ENCODE measurements at places on chromosomes 4 and X. TPM values are rescaled to one million over a fixed set of nuclear protein-coding genes. Genes with fewer than 3 reads are reported as not detected.

Gene DCHS2
- total RNA-seq, result not detected

DNA sequence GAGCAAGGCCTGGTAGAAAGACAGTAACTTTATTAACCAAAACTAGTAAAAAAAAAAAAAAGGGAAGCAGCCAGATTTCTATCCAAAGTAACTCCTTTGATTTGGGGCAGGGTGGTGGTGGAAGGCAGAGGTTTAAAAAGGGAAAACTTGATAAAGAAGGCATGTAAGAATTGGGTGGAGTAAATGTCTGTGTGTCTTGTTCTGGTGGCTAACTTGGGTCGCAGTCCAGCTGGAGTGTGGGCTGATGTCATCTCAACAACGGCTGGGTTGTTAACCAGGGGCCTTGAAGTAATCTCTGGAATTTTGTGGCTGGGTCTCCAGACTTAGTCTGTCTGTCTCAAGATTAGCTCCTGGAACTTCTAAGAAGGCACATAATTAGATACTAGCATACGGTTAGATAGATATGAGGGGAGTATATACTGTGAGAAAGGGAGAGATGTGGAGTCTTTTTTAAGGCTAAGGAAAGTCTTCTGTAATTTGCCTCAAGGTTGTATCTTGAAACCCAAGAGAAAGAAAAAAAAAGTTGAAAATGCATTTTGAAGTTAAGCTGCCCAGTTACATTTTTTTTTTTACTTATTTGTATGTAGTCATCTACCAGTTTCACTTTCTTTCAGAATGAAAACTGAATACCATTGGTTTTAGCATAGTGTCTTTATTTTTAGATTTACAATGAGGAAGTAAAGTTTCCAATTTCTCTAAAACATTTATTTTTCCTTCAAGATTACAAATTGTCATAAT is 48.3 kb downstream of the MTHFD2L start:
- H3K27ac ChIP-seq, result peak overlapping the region; percentile 61
- DNase-seq, result no peak
- peaks cover 10% of the 10 kb centered on the region for H3K36me3 ChIP-seq
- H3K27me3 ChIP-seq, result no peaks in the 10 kb centered on the region
- H3K4me1 ChIP-seq, result peaks cover 17% of the 10 kb centered on the region

Gene PDZD4
- 0.60 TPM for total RNA-seq

Gene RADX
- 7.8 TPM for total RNA-seq

DNA sequence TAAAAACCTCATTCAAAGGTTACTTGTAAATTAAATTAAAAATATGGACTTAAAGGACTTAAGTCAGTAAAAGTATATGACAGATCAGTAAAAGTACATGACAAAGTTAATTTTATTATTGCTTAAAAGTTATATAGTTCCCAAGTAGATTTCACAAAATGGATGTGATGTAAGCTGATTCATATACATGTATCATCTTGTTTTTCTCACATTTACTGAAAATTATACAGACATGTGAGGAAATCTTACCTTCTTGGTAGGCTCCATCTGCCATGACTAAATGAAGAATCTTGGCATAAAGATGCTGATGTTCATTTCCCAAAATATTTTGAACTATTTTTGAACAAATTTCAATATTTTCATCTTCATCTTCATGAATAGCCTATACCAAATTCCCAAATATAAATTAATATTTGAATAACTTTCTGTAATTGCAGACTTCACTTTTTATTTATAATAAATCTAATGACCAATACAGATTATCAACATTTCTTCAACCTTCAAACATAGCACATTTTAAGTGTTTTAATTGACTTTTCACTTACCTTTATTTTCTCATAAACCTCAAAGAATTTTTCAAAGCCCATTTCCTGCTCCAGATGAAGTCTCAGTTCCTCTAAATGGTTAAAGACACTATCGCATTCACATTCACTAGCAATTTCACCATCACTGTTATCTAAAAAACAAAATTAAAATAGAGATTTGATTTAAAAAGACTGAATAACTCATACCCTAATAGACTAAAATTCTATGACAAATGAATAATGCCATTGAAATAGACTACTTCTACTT is 129.4 kb upstream of the SH3RF1 start:
- no peaks in the 10 kb centered on the region for H3K27me3 ChIP-seq
- no peak overlapping the region for H3K27ac ChIP-seq
- DNase-seq, result no peak
- H3K4me3 ChIP-seq, result no peak overlapping the region
- peaks cover 6% of the 10 kb centered on the region for H3K4me1 ChIP-seq

DNA sequence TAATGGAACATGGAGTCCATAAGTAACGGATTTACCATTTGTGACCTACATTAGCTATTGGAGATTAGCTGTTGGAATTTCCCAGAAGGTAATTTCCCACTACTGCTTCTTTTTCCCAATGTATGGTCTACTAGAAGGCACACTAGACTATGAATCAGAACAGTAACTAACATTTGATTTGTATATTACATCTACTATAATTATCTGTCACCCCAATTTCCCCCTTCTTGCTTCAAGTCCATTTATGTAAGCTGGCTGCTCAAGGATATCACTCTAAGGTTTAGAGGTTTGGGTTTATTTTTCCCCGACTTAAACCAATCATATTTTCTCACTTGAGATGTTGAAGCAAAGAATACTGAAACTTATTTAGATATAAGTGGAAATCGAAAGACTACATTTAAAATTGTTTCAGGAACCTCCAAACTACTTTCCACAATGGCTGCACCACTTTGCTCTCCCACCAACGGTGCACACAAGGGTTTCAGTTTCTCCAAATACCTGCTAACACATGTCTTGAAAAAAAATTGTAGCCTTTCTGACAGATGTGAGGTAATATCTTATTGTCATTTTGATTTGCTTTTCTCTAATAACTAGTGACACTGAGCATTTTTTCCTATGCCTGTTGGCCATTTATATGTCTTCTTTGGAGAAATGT is 33.3 kb upstream of the H2AZ1 start:
- no peak for DNase-seq
- H3K4me1 ChIP-seq, result no peaks in the 10 kb centered on the region
- H3K4me3 ChIP-seq, result no peak overlapping the region
- no peaks in the 10 kb centered on the region for H3K36me3 ChIP-seq

Gene DUSP21
- total RNA-seq, result not detected

DNA sequence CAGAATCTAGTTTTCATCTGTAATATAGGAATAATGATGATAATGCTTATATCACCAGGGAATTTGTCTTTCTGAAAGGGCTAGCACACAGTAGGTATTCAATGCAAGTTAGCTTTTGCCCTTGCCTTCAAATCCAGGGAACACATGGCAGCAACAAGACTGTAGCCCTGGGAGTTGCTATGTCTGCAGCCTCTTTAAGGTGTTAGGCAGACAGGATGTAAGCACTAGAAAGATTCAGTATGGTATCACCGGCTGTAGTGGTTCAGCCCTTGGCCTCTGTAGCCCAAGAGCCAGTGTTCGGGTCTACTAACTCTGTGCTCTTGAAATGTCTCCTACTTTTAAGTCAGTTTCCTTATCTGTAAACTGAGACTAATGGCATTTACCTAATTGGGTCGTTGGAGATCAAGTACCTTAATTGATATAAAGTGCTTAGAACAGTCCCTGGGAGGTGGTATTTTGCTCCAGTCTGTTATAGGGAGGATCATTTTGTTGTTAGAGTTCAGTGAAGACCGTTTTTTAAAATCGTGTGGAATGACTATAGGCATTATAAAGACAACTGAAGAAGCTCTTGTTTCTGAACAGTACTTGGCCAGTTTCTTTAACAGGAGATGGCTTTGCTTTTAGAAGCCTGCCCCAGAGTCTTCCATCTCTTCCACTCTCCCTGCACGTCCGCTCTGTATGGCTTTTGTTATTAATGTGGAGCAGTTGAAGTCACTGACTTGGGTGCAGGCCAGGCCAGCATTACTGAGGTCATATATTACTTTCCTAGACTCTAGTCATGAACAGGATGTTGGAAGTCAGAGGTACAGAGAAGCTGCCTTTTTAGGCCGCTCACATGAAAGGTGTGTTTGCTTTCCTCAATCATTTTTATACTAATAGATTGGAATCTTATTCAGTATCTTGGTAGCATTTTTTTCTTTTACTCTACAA is 44.8 kb downstream of the GAB1 start:
- no peak overlapping the region for H3K27ac ChIP-seq
- H3K4me1 ChIP-seq, result no peaks in the 10 kb centered on the region
- no peak overlapping the region for H3K4me3 ChIP-seq
- DNase-seq, result no peak
- no peaks in the 10 kb centered on the region for H3K36me3 ChIP-seq
- H3K27me3 ChIP-seq, result no peaks in the 10 kb centered on the region

DNA sequence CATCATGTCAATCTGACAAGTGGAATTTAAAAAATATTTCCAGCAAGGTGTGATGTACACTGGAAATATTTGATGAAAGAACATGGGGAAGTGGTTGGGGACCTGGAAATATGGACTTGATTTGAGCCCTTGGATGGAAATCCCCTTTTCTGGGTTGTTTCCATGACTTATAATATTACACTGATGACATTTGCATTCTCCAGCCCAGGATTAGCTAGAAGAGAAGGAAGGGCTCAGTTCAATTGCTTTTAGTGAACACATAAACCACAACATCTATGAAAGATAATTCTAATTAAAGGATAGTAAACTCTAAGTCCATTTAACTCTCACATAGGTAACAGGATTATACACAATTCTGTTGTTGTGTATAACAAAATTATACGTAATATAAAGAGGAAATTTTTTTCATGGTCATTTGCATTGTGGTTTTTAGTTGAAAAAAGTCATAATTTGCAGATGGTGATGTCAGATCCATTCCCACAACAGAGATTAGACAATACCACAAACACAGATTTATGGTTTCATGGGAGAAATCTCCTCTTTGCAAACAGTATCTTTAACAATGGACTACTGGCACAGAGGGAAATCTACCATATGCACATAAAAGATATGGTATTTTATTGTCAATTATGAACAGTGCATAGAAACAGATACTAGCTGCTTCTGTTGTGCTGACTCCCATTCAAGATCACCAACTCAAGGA is 126.5 kb downstream of the DKK2 start:
- no peaks in the 10 kb centered on the region for H3K4me1 ChIP-seq
- H3K36me3 ChIP-seq, result no peaks in the 10 kb centered on the region
- H3K4me3 ChIP-seq, result no peak overlapping the region
- no peak overlapping the region for H3K27ac ChIP-seq

GRCh38 chr4:76931087-76931486 is 18.5 kb upstream of the SEPTIN11 start:
- no peaks in the 10 kb centered on the region for H3K36me3 ChIP-seq
- H3K27me3 ChIP-seq, result peaks cover 9% of the 10 kb centered on the region
- no peak overlapping the region for H3K27ac ChIP-seq
- DNase-seq, result no peak
- H3K4me1 ChIP-seq, result no peaks in the 10 kb centered on the region

- no peak for DNase-seq
- H3K27me3 ChIP-seq, result peaks cover 2% of the 10 kb centered on the region
- H3K4me3 ChIP-seq, result no peak overlapping the region
- H3K36me3 ChIP-seq, result no peaks in the 10 kb centered on the region
These were observed 23.5 kb upstream of the USP26 start for GRCh38 chrX:133120406-133120805.

- no peak for DNase-seq
- peaks cover 68% of the 10 kb centered on the region for H3K27me3 ChIP-seq
- no peaks in the 10 kb centered on the region for H3K36me3 ChIP-seq
- no peak overlapping the region for H3K27ac ChIP-seq
- H3K4me3 ChIP-seq, result no peak overlapping the region
These were observed 53.9 kb downstream of the ENPP6 start for GRCh38 chr4:184163813-184164212.

DNA sequence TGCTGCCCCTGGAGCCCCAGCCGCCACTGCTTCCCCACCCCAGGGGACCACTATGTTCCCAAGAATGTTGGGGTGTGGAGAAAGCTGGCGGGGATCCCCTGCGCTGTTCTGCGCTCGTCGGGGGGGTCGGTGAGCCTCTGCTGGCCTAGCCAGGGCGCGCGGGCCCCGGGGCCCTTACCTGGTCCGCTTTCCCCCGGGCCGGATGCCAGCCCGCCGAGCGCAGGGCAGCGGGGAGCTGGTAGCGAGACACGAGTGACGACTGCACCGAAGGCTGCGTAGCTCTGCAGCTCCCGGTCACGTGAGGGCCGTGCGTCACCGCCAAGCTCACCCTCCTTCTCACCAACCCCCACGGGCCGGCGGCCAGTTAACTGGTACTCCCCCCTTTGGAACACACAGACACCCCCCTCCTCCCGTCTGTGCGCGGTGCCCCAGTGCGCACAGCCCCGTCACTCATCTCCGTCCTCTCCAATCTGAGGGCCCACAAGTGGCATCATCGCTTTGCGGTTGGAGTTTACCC is at the start of gene BEX1:
Gene BEX1 (minus strand): TSS at position 254 of the 517 bp plus-strand sequence. CDS start 897 bp downstream, outside the sequence.
- peaks cover 8% of the 10 kb centered on the region for H3K27me3 ChIP-seq
- no peak within 1 kb of the TSS for H3K4me3 ChIP-seq
- peak; percentile 5 for DNase-seq
- no peaks in the 10 kb centered on the region for H3K4me1 ChIP-seq

- H3K36me3 ChIP-seq, result no peaks in the 10 kb centered on the region
- H3K4me1 ChIP-seq, result no peaks in the 10 kb centered on the region
- no peaks in the 10 kb centered on the region for H3K27me3 ChIP-seq
- H3K27ac ChIP-seq, result no peak overlapping the region
- no peak for DNase-seq
- no peak overlapping the region for H3K4me3 ChIP-seq
These were observed 2324.7 kb upstream of the AGA start for GRCh38 chr4:179766938-179767337.

- peaks cover 8% of the 10 kb centered on the region for H3K36me3 ChIP-seq
- peaks cover 58% of the 10 kb centered on the region for H3K4me1 ChIP-seq
- H3K4me3 ChIP-seq, result peak overlapping the region; percentile 98
- H3K27ac ChIP-seq, result peak overlapping the region; percentile 96
- peak; percentile 38 for DNase-seq
- no peaks in the 10 kb centered on the region for H3K27me3 ChIP-seq
These were observed 662 bp downstream of the SLAIN2 start for GRCh38 chr4:48341776-48342605.

DNA sequence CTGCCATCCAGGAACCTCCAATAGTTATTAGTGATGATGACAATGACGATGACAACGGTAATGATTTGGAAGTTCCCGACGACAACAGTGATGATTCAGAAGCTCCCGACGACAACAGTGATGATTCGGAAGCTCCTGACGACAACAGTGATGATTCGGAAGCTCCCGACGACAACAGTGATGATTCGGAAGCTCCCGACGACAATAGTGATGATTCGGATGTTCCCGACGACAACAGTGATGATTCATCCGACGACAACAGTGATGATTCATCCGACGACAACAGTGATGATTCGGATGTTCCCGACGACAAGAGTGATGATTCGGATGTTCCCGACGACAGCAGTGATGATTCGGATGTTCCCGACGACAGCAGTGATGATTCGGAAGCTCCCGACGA is 14.7 kb downstream of the CXCR3 start:
- H3K27me3 ChIP-seq, result no peaks in the 10 kb centered on the region
- DNase-seq, result no peak
- peaks cover 48% of the 10 kb centered on the region for H3K4me1 ChIP-seq
- H3K4me3 ChIP-seq, result no peak overlapping the region
- H3K27ac ChIP-seq, result no peak overlapping the region

DNA sequence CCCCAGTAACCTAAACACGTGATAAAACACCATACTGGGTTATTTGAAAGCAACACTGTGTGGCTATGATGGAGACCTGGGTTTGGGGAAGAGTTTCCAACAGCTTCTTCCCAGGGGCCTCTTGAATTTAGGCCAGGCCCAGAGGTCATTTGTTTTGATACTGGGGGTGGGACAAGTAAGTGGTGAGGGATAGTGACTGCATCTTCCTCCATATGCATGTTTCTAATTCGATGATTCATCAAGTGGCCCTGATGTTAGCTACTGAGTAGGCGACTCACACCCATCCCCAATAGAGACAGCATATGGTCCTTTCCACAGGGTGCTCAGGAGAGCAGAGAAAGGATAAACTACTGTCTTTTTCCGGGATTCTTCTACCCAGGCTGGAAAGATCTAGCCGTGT is 2.7 kb downstream of the NDP start:
- no peak for DNase-seq
- peaks cover 21% of the 10 kb centered on the region for H3K27me3 ChIP-seq
- peaks cover 6% of the 10 kb centered on the region for H3K4me1 ChIP-seq
- H3K36me3 ChIP-seq, result no peaks in the 10 kb centered on the region
- no peak overlapping the region for H3K27ac ChIP-seq

Measured in activated CD4-positive, alpha-beta T cell treated with anti-CD3 and anti-CD28 coated beads, Interleukin-2, amount 10 ng/mL, durations not matched to agents 7 days and 5 days (primary cell).